ENCODE measurements at places on chromosomes 3 and 15.

DNA sequence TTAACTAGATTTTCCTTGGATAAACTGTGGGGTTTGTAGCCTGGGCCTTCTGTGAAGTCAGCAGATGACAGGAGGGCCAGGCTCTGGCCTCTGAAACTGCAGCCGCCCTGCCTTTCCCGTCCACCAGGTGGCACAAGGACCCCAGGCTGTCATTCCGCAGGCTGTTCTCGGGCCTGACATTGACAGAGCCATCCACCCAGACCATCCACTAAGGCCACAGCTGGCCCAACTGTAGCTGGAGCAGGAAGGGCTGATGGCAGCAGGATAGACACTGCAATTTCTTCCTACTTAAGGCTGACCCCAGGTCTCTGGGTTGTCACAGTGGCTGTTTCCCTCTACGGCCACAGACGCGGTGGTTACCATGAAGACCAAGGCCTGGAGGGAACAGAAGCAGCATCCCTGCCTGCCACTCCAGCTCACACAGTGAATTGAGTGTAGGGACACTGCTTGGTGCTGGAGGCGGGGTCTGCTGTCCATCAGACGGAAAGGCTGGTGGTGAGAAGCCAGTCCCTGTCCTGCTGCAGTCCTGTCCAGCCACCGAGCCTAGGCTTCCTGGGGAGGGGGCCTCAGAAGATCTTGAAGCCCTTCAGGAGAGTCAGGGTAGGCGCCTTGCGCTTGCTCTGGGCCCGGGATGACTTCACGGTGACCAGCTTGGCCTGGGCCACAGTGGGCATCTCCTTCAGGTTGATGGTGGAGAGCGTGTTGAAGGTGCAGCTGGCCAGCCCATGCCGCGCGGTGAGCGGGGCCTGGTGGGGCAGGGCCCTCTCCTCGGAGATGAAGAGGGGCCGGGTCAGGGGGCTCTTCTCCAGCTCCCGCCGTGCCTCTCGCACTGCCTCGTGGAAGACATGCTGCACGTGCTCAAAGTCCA lies 9.4 kb downstream of the SLC51B start:
- DNase-seq = no peak
- H3K27ac ChIP-seq = peak overlapping the region; percentile 38
- peaks cover 7% of the 10 kb centered on the region for H3K4me1 ChIP-seq
- H3K36me3 ChIP-seq = peaks cover 2% of the 10 kb centered on the region
- no peak overlapping the region for H3K4me3 ChIP-seq

- DNase-seq = no peak
- no peaks in the 10 kb centered on the region for H3K27me3 ChIP-seq
- no peak overlapping the region for H3K27ac ChIP-seq
- peaks cover 13% of the 10 kb centered on the region for H3K4me1 ChIP-seq
- no peak overlapping the region for H3K4me3 ChIP-seq
- H3K36me3 ChIP-seq = peaks cover 2% of the 10 kb centered on the region
Observed at GRCh38 chr3:17640466-17640865, 102.0 kb downstream of the TBC1D5 start.

DNA sequence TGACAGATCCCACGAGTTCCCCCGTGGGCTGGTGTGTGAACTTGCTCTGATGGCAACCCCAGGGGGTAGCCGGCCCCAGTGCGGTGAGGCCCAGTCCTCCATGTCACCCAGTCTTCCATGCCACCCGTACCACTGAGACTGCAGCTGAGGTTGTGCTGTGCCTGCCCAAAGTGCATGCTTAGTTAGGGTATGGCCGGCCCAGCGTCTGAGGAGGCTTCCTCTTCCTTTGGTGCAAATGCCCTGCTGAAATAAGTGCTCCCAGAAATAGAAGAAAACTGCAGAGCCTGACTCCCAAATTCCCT lies 31.5 kb downstream of the MGLL start:
- H3K27me3 ChIP-seq = no peaks in the 10 kb centered on the region
- H3K36me3 ChIP-seq = no peaks in the 10 kb centered on the region
- no peak overlapping the region for H3K27ac ChIP-seq
- peaks cover 6% of the 10 kb centered on the region for H3K4me1 ChIP-seq
- no peak overlapping the region for H3K4me3 ChIP-seq

DNA sequence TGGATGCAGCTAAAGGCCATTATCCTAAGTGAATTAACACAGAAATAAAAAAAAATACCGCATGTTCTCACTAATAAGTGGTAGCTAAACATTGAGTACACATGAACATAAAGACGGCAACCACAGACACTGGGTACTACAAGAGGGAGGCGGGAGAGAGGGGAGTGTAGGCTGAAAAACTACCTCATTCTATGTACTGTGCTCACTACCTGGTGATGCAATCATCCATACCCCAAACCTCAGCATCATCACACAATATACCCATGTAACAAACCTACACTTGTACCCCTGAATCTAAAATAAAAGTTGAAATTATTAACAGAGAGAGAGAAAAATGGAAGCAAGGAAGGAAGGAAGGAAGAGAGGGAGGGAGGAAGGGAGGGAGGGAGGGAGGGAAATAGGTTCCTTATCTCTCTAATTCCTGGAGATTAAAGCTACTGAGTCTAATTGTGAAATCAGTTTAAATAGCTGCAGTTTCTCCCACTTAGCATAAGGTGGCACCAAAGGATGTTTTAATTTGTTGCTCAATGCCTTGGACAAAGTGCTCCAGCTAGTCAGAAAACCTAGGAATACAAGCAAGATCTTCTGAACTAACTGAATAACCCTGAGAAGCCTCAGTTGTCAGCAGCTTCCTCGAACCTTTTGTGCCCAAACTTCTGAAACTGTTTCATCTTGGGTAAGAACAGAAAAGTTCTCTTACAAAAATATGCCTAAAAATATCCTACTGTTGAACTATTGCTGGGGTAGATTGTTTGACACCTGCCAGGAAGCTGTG lies 79.4 kb upstream of the ATP11B start:
- no peaks in the 10 kb centered on the region for H3K36me3 ChIP-seq
- H3K4me3 ChIP-seq = no peak overlapping the region
- H3K4me1 ChIP-seq = peaks cover 12% of the 10 kb centered on the region
- H3K27ac ChIP-seq = no peak overlapping the region
- no peak for DNase-seq

DNA sequence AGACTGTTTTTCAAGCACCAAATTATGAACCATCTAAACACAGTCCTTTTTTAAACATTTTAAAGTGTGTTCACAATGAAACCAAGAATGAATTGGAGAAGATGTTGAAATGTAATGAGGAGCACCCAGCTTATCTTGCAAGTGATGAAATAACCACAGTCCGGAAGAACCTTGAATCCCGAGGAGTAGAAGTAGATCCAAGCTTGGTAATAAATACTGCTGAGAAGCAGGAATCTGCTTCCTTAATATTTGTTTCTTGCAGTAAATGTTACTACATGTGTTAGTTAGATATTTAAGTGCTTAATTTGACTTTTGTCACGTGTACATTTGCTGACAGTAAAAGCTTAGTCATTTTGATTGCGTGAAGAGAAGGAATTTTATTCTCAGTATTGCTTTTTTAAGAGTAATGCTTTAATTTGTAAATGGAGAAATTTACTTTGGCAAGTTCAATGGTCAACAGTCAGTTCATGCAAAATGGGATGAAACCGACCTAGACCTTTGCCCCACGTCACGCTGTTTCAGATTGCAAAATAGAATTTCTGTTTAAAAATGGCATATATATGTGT lies 69.8 kb downstream of the OPA1 start:
- H3K27ac ChIP-seq = no peak overlapping the region
- peaks cover 59% of the 10 kb centered on the region for H3K36me3 ChIP-seq
- H3K4me3 ChIP-seq = no peak overlapping the region
- H3K4me1 ChIP-seq = no peaks in the 10 kb centered on the region
- DNase-seq = no peak
- H3K27me3 ChIP-seq = no peaks in the 10 kb centered on the region

GRCh38 chr15:29570948-29571791 lies 251.1 kb downstream of the TJP1 start:
- no peaks in the 10 kb centered on the region for H3K36me3 ChIP-seq
- no peak overlapping the region for H3K27ac ChIP-seq
- no peak overlapping the region for H3K4me3 ChIP-seq
- H3K4me1 ChIP-seq = no peaks in the 10 kb centered on the region
- H3K27me3 ChIP-seq = peaks cover 79% of the 10 kb centered on the region

- H3K4me3 ChIP-seq = no peak overlapping the region
- H3K36me3 ChIP-seq = peaks cover 3% of the 10 kb centered on the region
- no peak overlapping the region for H3K27ac ChIP-seq
- DNase-seq = no peak
- H3K27me3 ChIP-seq = peaks cover 99% of the 10 kb centered on the region
Observed at GRCh38 chr3:181718369-181718768, 6.6 kb downstream of the SOX2 start.

GRCh38 chr15:58931987-58932588 lies 1.4 kb downstream of the SLTM start:
- H3K4me3 ChIP-seq = peak overlapping the region; percentile 93
- peaks cover 30% of the 10 kb centered on the region for H3K36me3 ChIP-seq
- no peaks in the 10 kb centered on the region for H3K27me3 ChIP-seq

DNA sequence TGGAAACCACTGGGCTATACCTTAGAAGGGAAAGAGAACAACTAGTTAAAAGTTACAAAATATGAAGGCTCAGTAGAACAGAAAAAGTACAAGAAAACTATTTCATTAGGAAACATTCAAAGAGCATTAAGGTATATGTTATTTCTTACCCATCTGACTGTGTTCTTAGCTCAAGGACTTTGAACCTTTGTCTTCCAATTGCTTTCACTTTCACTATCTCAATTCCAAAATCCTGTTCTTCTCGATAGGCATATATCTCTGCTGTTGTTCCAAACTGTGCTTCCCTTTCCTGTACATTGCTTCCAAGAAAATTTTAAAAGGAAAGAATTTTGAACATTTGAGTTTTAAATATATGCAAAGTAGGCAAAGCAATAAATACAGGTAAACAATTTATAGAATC lies 6.9 kb downstream of the CRBN start:
- peak overlapping the region; percentile 81 for H3K27ac ChIP-seq
- no peak for DNase-seq
- peaks cover 48% of the 10 kb centered on the region for H3K4me1 ChIP-seq
- H3K36me3 ChIP-seq = peaks cover 49% of the 10 kb centered on the region

DNA sequence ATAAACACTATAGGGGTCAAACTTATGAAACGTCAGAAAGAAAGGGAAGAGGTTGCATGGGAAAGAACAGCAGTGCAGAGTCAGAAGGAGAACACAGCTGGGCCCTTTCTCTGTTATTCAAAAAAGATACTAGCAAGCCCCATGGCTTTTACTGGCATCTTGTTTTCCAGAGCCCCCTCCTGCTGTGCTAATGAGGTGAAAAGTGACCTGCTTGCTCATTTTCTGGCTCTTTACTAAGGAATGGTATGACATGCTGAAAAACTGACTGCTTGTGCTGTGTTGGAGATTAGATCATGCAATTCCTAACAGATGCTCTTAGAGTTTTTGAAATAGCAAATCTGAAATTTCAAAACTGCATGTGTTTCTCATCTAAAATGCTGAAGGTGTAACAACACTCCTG lies 541.6 kb upstream of the ALCAM start:
- no peak for DNase-seq
- H3K4me1 ChIP-seq = no peaks in the 10 kb centered on the region
- no peak overlapping the region for H3K4me3 ChIP-seq
- no peak overlapping the region for H3K27ac ChIP-seq
- no peaks in the 10 kb centered on the region for H3K27me3 ChIP-seq

DNA sequence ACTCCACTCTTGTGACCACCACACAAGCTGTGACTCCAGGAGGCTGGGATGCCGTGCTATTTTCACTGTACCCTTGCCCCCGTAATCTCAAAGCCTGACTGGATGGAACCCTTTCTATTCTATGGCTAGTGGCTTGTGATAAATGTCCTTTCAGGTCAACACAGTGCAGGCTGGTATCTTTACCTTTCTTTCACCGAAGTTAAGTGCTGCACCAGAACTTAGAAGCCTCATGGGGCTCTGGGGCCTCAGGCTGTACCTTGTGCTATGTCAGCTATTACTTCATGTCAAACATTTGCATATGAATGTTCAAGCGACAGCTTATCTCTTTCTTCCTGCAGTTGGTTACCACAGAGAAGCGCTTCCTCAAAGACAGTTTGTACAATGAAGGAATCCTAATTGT lies 66.8 kb downstream of the RPL39L start:
- no peak overlapping the region for H3K27ac ChIP-seq
- no peak overlapping the region for H3K4me3 ChIP-seq
- no peak for DNase-seq
- H3K27me3 ChIP-seq = no peaks in the 10 kb centered on the region
- H3K36me3 ChIP-seq = peaks cover 60% of the 10 kb centered on the region

DNA sequence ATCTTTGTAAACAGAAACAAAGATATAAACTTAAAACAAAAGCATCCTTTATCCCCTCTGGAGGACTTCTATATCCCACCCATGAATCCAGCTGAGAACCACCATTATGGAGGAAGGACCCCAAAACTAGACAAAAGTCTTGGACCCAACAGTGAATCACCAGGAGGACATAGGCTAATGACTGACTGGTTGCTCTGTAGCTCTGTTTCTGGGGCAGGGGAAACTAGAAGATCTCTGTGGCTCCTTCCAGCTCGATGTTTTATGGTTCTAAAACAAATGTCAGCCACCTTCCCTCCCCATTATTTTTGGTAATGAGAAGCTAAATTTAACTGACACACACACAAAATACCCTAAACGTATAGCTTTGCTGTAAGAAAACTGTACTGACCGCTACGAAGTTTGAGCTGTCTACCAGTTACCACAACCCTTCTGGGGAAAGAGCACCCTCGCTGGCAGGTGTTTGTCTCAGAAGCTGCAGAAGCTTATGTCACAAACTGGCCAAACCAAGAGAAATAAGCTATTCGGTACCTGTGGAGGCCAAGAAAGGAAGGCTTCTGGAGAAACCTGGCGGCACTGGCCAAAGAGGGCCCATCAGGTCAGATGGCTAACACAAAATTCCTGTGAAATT lies 36.4 kb downstream of the MB21D2 start:
- no peaks in the 10 kb centered on the region for H3K27me3 ChIP-seq
- H3K27ac ChIP-seq = no peak overlapping the region
- peaks cover 2% of the 10 kb centered on the region for H3K36me3 ChIP-seq
- no peak for DNase-seq
- H3K4me1 ChIP-seq = no peaks in the 10 kb centered on the region
- no peak overlapping the region for H3K4me3 ChIP-seq

DNA sequence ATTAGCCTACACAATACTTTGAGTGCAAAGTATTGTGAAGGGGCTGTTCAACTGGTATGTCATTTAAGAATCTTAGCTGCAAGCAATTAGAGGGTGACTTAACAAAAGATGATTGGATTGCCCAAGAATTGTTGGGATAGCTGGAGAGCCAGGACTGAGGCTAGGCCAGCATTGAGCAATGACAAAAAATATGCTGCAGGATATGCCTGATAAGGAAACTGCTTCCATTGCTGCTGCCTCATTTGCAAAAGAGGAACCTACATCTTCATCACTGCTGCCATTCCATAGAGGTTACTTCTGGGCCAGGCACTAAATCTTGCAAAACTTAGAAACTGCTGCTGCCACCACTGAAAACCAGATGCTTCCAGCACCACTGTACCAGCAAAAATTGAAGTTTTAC lies 108.0 kb upstream of the TBC1D5 start:
- no peak overlapping the region for H3K4me3 ChIP-seq
- H3K27ac ChIP-seq = no peak overlapping the region
- H3K36me3 ChIP-seq = no peaks in the 10 kb centered on the region
- DNase-seq = no peak

- DNase-seq = no peak
- no peak overlapping the region for H3K27ac ChIP-seq
- H3K36me3 ChIP-seq = peaks cover 11% of the 10 kb centered on the region
- H3K27me3 ChIP-seq = no peaks in the 10 kb centered on the region
- no peak overlapping the region for H3K4me3 ChIP-seq
- no peaks in the 10 kb centered on the region for H3K4me1 ChIP-seq
Observed at GRCh38 chr3:108183181-108183580, 39.0 kb downstream of the IFT57 start.
